ENCODE measurements at places on chromosomes 5 and 9. TPM values are rescaled to one million over a fixed set of nuclear protein-coding genes. Genes with fewer than 3 reads are reported as not detected.

DNA sequence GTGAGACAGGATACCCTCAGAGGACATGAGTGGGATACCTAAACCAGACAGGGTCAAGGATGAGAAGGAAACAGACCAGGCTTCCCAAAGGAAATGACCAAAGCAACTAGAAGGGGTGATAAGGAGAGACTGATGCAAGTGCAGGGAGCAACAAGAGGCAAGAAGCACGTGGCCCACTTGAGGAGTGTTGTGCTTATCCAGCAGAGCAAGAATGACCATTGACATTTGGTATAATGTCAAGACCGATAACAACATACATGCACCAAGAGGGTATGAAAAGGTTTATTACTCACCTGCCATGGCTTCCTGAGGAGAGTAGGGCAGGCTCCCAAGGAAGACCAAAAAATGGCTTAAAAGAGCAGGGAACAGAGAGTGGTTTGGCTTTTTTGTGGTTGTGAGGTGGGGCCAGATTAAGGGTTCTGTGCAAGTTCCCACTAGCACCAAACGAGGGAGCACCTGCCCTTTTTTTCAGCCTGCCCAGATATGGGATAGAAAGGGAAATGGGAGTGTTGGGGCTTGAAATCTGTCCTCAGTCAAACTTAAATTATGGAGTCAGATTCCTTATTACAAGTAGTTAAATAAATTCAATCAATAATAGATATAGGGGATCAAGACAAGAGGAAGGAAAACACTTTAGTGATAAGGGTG lies 513.6 kb downstream of the RASEF start:
- DNase-seq: no peak
- no peak overlapping the region for H3K4me3 ChIP-seq
- no peak overlapping the region for H3K27ac ChIP-seq
- H3K4me1 ChIP-seq: no peaks in the 10 kb centered on the region

DNA sequence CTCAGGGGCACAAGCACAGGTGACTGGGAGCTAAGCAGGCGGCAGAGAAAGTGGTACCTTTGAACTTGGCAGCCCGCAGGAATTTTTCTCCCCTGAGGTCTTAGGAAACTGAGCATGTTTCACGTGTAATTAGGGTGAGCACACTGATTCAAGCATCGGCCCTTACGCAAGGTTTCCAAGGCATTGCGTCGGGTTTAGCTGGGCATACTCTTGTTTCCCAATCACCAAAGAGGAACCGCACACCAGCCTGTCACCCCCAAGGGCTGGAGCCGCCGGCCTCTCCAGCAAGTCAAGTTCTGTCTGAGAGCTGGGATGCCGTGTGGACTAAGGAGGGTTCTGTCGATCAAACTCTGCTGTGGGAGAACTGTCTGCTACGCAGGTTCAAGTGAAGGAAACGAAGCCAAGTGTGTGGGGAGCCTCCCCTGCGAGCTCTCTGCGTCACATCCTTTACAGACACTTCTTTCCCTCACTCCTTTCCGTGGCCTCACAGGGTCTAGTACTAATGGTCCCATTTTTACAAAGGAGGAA lies 53.0 kb downstream of the ERGIC1 start:
- H3K27me3 ChIP-seq: no peaks in the 10 kb centered on the region
- H3K4me1 ChIP-seq: peaks cover 49% of the 10 kb centered on the region

DNA sequence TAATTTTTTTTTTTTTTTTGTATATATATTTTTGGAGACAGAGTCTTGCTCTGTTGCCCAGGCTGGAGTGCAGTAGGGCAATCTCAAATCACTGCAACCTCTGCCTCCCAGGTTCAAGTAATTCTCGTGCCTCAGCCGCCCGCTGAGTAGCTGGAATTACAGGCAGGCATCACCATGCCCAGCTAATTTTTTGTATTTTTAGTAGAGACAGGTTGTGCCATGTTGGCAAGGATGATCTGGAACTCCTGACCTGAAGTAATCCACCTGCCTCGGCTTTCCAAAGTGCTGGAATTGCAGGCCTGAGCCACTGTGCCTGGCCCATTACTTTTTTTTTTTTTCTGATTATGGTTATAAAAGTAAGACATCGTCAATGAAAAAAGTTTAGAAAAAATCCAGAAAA lies 84.0 kb upstream of the LMNB1 start:
- H3K27ac ChIP-seq: no peak overlapping the region
- no peaks in the 10 kb centered on the region for H3K4me1 ChIP-seq
- no peaks in the 10 kb centered on the region for H3K27me3 ChIP-seq
- no peaks in the 10 kb centered on the region for H3K36me3 ChIP-seq

DNA sequence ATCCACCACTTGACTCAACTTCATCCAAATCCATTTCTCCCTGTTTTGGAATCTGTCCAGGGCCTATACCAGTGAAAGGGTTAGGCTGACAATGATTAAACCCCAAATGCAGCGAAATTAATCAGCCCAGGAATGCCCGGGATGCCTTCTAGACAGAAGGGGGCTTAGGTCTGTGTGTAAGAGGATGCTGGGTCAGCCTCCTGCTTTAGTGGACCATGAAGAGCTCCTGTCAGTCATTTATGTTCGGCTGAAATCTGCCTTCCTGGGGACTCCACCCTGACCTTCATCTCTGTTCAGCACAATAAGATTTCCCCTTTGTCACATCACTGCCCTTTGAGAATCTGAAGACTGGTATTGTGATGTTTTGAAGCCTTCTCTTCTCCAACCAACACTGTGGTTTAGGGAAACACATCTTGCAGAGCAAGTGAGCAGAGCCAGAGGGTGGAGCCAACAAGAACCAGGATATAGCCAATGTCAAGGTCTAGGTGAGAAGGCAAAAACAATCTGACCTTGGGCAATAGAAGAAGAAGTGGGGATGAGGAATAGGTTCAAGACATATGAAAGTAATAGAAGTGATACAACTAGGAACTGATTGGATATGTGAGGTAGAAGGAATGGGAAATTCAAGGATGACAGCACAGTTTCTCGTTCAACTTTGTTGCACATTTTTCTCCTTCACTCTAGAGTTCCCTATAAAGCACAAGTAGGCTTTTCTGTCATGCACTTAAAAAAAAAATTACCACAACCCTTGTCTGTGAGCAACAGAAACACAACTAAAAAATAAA lies 234.4 kb downstream of the ARHGAP26 start:
- no peaks in the 10 kb centered on the region for H3K36me3 ChIP-seq
- no peak for DNase-seq
- peaks cover 60% of the 10 kb centered on the region for H3K4me1 ChIP-seq
- no peak overlapping the region for H3K4me3 ChIP-seq
- no peaks in the 10 kb centered on the region for H3K27me3 ChIP-seq

DNA sequence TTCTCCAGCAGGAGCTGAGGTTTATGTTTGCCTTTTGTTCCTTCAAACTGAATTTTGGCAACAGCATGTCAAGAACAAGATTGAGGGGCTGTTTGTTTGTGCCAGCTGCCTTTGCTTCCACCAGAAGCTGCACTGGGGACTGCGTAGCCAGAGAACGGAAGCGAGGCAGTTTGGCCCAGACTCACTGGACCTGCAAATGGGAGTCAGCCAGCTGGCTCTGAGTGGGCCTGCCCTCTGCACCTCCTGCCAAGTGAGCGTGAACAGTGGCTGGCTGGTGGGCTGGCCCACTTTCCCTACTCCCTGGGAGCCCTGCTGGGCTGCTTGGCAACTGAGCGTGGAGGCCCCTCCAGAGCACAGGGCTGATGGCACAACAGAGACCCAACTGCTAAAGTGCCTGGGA lies 111.6 kb downstream of the GALNT10 start:
- H3K4me3 ChIP-seq: no peak overlapping the region
- peaks cover 7% of the 10 kb centered on the region for H3K36me3 ChIP-seq
- peaks cover 12% of the 10 kb centered on the region for H3K4me1 ChIP-seq
- DNase-seq: peak; percentile 91

- no peaks in the 10 kb centered on the region for H3K27me3 ChIP-seq
- no peak overlapping the region for H3K27ac ChIP-seq
- no peaks in the 10 kb centered on the region for H3K4me1 ChIP-seq
- DNase-seq: no peak
- no peak overlapping the region for H3K4me3 ChIP-seq
These were observed 54.2 kb upstream of the BASP1 start for GRCh38 chr5:17163221-17163620.

- DNase-seq: peak; percentile 90
- H3K27me3 ChIP-seq: no peaks in the 10 kb centered on the region
- H3K27ac ChIP-seq: no peak overlapping the region
- no peaks in the 10 kb centered on the region for H3K36me3 ChIP-seq
- H3K4me3 ChIP-seq: no peak overlapping the region
These were observed 367.5 kb upstream of the BRINP1 start for GRCh38 chr9:119736491-119737454.

GRCh38 chr5:36055984-36056383 lies 10.7 kb downstream of the UGT3A2 start:
- H3K27ac ChIP-seq: no peak overlapping the region
- H3K27me3 ChIP-seq: no peaks in the 10 kb centered on the region
- no peaks in the 10 kb centered on the region for H3K36me3 ChIP-seq

DNA sequence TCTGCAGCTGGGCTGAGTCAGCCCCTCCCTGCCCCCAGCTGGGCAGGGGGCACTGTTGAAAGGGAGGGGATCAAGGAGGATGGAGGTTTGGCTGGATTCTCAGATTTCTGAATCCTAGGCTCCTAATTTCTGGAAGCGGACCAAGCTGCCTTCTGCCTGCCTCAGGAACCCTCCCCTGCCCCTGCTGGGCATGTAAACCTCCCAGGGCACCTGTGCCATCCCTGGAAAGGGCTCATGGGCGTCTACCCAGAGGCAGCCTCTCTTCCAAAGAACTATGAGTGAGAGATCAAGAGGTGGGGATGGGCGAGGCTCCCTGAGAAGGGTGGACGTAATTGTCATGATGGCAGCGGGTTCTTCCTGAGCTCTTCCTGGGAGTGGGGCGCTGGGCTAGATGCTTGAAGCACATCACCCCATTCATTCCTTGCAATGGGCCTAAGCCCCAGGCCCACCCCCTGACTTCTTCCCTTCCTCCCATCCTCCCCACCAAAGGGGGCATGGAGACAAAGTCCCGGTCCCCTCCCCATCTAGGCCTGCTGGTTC lies 21.6 kb downstream of the CSF1R start:
- DNase-seq: no peak
- no peaks in the 10 kb centered on the region for H3K27me3 ChIP-seq
- H3K4me1 ChIP-seq: peaks cover 15% of the 10 kb centered on the region
- H3K4me3 ChIP-seq: no peak overlapping the region
- no peaks in the 10 kb centered on the region for H3K36me3 ChIP-seq

DNA sequence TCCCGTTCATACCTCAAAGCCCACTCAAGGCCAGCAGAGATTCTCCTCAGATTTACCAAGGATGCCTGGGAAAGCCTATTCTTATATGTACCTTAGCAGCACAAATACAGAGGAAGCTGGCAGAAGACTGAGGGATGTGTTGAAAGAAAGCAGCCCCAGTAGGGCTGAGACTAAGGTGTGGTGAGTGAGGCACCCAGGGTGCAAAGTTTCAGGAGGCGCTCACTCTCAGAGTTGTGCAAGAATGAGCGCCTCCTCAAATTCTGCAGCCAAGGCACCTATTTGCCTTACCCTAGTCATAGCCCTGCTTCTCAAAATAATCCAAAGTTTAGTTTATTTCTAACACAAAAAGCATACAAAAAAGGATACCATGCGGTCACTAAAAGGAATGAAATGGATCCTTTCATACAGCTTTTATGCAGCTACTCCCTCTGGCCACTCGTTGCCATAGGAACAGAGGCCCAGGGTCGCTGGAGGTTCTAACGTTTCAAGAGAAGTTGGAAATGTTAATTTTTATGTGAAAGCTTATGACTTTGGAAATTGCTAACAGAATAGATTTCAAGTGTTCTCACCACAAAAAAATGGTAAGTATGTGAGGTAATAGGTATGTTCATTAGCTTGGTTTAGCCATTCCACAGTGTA lies 79.7 kb upstream of the SMIM23 start:
- no peak overlapping the region for H3K4me3 ChIP-seq
- H3K4me1 ChIP-seq: no peaks in the 10 kb centered on the region
- H3K27ac ChIP-seq: no peak overlapping the region
- H3K27me3 ChIP-seq: no peaks in the 10 kb centered on the region

GRCh38 chr5:91383956-91384300 lies 811 bp upstream of the ARRDC3 start:
- H3K27me3 ChIP-seq: no peaks in the 10 kb centered on the region
- H3K27ac ChIP-seq: peak overlapping the region; percentile 92
- H3K4me3 ChIP-seq: peak overlapping the region; percentile 71

DNA sequence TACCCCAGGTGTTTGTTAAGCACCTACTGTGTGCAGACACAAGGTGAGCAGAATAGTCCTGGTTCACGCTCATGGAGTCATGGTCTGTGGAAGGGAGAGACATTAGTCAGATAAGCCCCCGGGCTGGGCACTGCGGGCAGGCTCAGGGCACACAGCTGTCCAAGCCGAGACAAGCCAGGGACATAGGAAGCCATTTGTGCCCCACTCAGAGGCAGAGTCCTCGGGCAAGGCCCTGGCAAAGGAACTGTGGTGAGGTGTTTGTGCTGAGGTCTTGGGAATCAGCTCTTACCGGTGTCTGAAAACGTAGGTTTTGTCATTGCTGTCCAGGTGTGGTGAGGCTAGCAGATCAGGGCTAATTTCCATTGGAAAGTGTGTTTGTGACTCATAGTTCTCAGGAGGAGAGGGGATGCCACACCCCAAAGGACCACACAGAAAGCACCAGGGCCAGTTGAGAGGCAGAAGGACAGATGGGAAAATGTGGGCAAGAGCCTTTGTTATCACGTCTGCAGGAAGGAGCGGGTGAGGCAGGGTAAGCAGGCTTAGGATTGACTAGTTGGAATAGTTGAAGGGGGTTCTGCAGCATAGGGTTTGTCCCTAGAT lies 46.1 kb upstream of the NEURL1B start:
- no peak for DNase-seq
- H3K27me3 ChIP-seq: no peaks in the 10 kb centered on the region
- no peak overlapping the region for H3K27ac ChIP-seq
- H3K4me3 ChIP-seq: no peak overlapping the region
- peaks cover 14% of the 10 kb centered on the region for H3K4me1 ChIP-seq
- no peaks in the 10 kb centered on the region for H3K36me3 ChIP-seq

GRCh38 chr5:31783086-31783645 lies 144.2 kb downstream of the PDZD2 start:
- H3K27ac ChIP-seq: no peak overlapping the region
- DNase-seq: no peak
- no peak overlapping the region for H3K4me3 ChIP-seq
- H3K27me3 ChIP-seq: no peaks in the 10 kb centered on the region
- H3K36me3 ChIP-seq: no peaks in the 10 kb centered on the region

DNA sequence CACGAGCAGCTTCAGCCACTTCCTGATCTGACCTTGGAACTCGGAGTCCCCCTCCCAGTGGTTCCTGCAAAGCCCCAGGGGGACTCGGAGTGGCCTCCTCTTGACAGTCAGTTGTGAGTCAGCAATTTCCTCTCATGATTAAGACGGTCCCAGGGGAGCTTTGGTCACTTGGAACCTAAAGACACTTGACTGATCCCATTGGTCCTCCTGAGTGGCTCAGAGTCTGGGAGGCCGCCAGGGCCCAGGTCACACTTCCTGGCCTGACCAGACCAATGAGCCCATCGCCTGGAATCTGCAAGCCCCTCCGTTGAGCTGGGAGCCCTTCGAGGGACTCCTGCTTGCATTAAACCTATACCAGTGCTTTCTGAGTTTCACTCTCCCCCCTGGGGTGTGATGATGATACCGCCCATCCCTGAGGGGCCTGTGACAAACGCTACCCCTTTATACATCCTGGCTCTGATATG lies 29.1 kb downstream of the TSPAN17 start:
- peaks cover 8% of the 10 kb centered on the region for H3K4me1 ChIP-seq

The PHYHD1 gene
- 22.3 TPM for total RNA-seq

The MYMK gene
- total RNA-seq: not detected

The GHR gene
- 5.3 TPM for total RNA-seq

The SLC34A1 gene
- total RNA-seq: not detected

The NME5 gene
- total RNA-seq: 3.0 TPM

The PCDHA1 gene
- total RNA-seq: not detected
